ENCODE measurements at places on chromosomes 2 and 18.

- no peak for DNase-seq
These were observed 295.6 kb upstream of the LRATD1 start for GRCh38 chr2:14336759-14337382.

- DNase-seq: no peak
These were observed 1.2 kb downstream of the ANTXR1 start for GRCh38 chr2:69013840-69014821.

GRCh38 chr2:225735844-225736243, 336.3 kb downstream of the NYAP2 start:
- peak; percentile 86 for DNase-seq

- no peak for DNase-seq
These were observed 151.8 kb upstream of the UNC80 start for GRCh38 chr2:209619782-209620181.

GRCh38 chr18:7953095-7953958, 386.2 kb downstream of the PTPRM start:
- DNase-seq: no peak

- peak; percentile 35 for DNase-seq
These were observed 66.9 kb upstream of the ZNG1B start for GRCh38 chr2:113370478-113371091.

DNA sequence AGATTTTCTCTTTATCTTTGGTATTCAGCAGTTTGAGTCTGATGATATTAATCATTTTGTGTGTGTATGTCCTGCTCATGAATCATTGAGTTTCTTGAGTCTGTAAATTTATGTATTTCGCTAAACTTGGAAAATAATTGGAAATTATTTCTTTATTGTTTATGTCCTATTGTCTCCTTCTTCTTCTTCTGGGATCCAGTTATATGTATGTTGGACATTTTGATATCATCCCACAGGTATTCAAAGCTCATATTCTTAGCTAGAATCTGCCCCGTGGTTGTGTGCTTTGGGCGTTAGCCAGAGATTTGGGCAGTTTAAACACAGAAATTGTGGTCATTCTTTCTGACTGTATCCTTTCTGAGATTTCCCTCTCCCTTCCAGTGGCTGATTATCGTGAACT, 243.0 kb upstream of the SPRED2 start:
- no peak for DNase-seq

DNA sequence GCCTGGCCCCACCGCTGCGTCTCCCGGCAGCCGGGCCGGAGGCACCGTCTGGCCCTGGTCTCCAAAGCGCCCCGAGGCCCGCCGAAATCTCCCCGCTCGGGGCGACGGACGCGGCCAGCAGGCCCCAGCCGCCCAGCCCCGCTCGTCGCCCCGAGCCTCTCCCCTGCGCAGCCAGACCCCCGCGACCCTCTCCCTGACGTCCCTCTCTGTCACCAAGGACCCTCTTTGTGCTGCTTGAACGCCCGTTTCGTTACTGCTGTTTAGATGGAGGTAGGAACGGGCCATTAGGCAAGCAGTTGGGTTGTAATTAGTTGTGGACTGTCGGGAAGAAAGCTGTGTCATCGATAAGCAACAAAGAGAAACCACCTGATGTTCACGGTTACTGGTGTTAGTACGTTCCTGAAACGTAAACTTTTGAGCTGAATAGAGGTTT, 686 bp downstream of the UBXN4 start:
- DNase-seq: peak; percentile 17

DNA sequence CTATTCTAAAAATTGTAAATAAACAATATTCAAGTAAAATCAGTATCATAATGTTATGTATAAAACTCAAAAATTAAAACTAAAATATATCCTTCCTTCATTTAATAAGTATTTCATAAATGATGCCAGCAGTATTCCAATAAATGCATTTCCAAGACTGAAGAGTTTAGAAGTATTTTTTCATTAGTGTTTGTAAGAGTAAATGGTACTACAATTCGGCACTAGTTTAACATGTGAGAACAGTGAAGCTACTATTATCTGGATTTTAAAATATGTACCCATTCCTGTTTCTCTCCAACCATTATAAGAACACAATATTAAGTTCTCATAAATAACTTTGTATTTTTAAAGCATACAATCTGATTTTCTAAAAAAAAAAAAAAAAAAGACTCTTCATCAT, 3.3 kb downstream of the BAZ2B start:
- DNase-seq: no peak

- DNase-seq: no peak
These were observed 69.3 kb downstream of the LBH start for GRCh38 chr2:30300456-30301221.

GRCh38 chr2:219576505-219577388, 4.6 kb downstream of the INHA start:
- DNase-seq: no peak

GRCh38 chr2:48148841-48149430, 242.6 kb upstream of the FBXO11 start:
- DNase-seq: no peak

- no peak for DNase-seq
These were observed 401.4 kb downstream of the ALK start for GRCh38 chr2:29520001-29520400.

DNA sequence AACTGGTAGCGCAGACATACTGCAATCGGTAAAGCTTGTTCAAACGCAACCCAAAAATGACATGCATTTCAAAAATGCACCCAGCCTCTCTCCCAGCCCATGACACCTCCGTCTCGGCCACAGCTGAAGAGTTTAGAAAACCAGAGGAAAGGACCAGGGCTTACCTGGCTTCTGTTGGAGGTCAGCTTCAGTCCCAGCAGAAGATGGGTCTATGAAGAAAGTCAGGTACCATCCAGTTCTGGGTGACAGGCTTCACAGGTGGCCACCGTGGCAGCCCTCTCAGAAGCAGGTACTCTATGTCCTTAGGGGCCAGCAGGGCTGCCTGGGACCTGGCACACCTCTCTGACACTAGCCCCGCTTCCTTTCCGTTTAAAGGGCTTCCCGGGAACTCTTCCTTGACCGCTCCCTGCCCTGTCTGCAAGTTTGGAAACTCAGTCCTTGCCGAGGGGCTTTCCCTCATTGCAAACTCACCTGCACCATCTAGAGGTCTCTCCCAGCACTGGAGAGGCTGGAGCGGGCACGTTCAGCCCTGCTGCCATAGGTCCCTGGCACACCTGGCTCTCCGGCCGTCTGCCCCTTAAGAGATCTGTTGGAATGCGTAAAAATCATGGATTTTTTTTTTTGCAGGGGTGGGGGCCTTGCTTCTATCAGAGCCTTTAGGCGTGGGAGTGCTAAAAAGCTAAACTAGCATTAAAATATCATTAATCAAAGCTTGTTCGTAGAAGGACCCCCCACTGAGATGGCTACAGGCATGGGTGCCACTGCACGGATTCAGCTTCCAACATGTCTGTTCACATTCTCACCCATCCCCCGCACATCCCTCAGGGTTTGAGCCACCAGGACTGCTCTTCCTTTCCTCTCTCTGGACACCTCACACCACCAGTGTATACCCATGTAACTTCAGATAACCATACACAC, at the start of gene EDAR:
TSS of gene EDAR (minus strand) at position 425 of the 918 bp plus-strand sequence. CDS start 58,206 bp downstream, outside the sequence.
- no peak for DNase-seq

DNA sequence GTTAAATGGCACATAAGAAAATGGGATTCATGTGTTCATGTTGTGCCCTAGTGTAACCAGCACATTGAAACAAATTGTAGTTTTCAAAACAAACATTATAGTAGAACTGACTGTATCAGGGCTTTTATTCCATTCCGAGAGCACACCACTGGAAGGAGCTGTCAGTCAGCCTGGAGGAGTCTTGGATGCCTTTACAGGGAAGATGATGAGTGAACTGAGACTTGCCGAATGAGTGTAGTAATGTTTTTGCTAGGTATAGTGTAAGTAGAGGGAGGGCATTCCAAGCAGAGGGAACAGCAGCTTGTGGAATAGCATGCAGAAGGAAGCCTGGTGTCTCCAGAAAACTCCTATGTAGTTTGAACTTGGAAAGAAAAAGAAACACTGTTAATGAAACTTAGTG, 183.5 kb downstream of the MCFD2 start:
- no peak for DNase-seq

Data from LNCaP clone FGC (cell line).